Esophagus squamous epithelium (tissue), 5 donors: ENCODE measurements at places on chromosomes 5 and 9.

DNA sequence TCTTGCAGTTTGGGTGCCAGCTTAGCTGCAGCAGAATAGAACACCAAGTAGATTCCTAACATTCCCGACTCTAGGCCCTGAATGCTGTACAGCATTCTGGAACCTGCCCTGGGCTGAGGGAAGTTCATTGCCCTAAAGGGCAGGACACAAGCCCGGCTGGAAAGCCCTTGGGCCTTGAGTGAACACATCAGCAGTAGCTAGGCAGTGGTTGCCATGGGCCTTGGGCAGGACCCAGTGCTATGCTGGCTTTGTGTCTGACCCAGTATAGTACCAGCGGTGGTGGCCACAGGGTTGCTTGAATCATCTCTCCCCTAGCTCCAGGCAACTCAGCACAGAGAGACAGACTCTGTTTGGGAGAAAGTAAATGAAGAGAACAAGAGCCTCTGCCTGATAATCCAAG, 137.8 kb downstream of the AGTPBP1 start:
- DNase-seq: no peak

- no peak for DNase-seq
These were observed 2.1 kb upstream of the SIT1 start for GRCh38 chr9:35652829-35653209.

- no peak for DNase-seq
These were observed 20.8 kb upstream of the DOLPP1 start for GRCh38 chr9:129059796-129060785.

GRCh38 chr5:14574096-14574495, 7.5 kb upstream of the OTULINL start:
- DNase-seq: no peak

DNA sequence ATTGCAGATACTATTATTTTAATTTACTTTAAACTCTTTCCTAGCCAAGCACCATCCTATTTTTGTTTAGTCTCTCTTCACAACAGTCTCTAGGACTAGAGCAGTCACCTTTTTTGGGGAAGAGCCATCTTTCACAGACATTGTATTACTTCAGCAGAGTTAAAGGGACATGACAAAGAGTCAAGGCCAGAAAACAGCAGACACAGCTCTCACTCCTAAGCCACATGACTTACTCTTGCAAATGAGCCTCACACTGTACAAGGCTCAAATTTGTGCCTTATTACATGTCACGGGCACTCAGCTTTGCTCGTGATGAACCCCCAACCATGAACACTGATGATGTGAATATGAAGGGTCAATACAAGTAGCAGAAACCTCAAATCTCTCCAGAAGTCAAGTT, 104.3 kb downstream of the ZNF608 start:
- DNase-seq: no peak

DNA sequence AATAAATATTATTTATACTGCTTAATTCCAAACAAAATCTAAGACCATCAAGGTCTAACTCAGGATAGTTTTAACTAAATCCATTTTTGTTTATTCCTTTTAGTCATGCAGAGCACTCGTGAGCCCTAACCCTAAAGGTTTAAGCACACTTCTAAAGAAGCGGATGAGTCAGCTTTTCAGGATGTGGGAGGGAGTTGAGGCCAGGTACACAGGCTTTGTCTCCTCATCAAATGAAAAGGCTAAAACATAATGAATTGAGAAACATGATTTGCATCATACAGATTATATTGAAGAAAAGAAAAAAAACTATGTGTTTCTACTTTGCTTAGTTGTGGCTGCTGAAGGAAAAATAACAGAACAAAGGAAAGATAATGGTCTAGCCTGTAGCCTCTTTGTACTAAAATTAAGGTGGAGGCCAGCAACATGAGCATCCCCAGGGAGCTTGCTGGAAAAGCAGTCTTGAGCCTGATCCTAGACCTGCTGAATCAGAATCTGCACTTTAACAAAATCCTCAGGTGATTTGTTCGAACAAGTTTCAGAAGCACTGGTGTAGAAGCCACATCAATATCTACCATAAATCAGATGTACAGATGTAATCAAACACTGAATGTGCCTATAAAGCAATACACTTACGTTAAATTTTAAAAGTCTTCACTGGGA, 21.1 kb upstream of the ISCA1 start:
- DNase-seq: no peak

GRCh38 chr9:36082931-36083330, 46.2 kb downstream of the RECK start:
- DNase-seq: no peak

DNA sequence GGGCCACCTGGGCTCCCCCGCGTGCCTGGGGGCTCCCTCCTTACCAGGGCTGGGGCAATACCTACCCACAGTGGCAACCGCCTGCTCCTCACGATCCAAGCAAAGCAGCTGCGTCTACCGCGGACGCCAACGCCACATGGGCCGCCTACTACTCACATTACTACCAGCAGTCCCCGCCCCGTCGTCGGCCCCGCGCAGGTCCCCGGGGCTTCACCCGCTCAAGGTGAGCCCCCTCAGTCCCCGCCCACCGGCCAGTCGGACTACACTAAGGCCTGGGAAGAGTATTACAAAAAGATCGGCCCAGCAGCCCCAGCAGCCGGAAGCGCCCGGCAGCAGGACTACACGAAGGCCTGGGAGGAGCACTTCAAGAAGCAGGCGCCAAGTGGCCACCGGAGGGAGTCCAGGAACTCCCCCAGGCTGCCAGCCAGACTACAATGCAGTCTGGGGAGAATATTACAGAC, 106.0 kb upstream of the MTAP start:
- no peak for DNase-seq

DNA sequence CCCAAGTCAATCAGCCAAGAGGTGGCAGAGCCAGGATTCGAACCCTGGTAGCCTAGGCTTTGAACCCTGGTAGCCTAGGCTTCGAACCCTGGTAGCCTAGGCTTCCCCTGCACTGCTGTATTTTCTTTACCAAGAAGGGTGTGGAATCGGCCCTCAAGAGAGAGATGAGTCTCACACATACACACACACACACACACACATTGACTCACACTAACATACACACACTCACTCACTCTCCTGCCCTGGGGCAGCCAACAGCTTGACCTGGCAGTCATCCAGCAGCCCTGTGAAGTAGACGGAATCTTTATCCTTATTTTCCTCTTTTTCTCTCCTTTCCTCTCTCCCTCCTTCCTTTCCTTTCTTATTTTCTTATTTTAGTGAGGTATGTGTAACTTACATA, 55.4 kb upstream of the RPL26L1 start:
- no peak for DNase-seq

DNA sequence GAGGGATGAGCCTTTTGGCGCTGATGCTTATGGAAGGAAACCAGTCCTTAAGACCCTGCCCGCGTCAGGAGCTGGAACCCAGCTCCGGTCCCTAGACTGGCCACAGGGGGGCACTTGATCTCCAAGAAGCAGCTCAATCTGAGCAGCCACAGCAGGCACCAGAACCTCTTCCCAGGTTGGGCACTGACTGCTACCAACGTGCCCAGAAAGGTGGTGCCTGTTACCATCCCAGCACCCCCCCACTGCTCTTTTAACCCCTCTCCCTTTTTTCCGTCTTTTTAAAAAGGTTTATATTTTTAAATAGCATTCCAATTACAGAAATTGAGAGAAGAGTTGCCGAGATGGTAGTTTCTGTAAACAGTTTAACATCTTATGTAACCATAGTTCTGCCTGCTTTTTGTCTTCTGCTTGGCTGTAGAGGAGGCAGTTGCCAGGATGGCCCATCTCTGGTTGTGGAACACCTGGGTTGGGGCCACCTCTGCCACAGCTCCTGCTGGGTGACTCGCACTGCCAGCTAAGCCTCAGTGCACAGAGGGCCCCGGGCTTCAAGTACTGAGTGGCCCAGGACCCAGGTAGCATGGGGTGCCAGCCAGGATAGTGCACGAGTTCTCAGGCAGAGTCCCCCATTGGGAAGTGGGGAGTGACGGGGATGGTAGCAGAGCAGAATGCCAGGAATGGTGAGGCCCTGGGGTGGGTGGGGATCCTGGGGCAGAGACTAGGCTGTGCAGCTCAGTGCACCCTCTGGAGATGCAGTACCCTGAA, 62.8 kb downstream of the PFDN1 start:
- DNase-seq: no peak
